ENCODE measurements at places on chromosomes 5 and 9.

DNA sequence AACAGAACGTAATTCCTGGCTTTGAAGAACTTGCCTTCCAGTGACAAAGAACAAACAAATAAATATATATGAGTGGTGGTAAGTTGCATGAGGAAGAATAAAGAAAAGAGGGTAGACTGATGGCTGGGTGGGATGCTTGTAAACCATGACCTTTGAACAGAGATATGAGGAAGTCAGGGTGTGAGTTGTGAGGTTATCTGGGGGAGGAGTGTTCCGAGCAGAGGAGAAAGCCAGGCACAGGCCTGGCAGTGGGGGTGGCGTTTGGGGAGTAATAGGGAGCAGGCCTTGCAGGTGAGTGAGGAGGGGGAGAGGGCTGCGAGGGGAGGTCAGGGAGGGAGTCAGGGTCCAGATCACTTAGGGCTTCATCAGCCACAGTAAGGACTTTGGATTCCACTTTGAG is 213.4 kb downstream of the PTTG1 start:
- no peak for DNase-seq

DNA sequence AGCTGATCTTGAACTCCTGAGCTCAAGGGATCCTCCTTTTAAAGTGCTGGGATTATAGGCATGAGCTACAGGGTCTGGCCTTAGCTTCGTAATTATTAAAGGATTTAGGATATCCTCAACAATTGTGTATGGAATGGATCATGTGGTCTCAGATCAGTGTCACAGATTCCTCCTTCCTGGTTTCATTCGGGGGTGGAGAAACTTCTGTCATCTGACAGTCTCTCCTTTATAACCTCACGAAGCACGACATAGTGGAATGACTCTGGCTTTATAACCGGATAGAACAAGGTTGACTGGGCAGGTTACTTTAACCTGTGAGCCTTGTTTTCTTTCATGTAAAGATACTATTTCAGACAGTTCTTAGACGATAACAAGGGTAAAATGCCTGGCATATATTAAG is 4.4 kb upstream of the GNG10 start:
- no peak for DNase-seq

- DNase-seq: no peak
Observed at GRCh38 chr9:21294904-21295538, 10.1 kb downstream of the IFNA5 start.

DNA sequence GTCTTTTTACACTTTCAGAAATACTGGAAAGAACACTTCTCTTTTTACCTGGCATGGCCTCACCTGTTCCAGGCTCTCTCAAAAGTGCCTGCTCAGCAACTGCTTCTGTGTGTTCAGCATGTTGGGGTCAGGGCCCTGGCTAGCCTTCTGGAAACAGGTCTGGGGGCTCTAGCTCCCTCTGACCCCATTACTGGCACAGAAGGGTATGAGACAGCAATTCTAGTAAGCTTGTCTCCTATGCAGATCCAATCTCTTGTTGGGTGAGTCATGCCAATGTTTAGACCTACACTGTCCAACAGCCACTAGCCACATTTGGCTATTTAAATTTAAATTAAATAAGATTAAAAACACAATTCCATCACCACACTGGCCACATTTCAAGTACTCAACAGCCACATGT is 80.8 kb downstream of the MAPKAP1 start:
- DNase-seq: no peak

DNA sequence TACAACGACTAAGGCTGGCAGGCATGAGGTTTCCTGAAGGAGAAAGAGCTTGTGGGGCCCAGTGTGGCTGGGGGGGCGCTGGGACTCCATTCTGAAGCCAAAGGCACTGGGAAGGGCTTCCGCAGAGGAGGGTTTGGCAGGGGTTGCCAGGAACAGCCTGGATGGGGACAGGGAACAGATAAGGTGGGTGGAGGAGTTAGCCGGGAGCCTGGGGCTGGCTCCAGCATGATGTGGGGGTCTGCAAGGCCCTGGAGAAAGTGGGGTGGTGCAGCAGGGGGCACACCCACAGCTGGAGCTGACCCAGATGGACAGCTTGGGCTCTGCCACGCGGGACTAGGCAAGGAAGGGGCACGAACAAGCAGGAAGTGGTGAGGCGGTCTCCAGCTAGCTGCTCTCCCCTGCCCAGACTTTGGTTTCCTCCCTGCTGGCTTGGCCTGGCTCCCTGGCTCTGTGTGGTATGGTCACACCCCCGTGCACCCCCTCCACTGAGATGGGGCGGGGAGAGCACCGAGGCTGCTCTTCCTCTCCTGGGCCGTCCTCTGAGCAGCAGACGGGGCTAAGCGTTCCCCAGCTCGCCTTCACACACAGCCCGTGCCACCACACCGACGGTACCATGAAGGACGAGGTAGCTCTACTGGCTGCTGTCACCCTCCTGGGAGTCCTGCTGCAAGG is at the start of gene LTC4S:
Gene LTC4S, plus strand, starts transcription at position 519 of the 672 bp plus-strand sequence. Its CDS starts 95 bp downstream, at position 614.
- DNase-seq: no peak

Measured in A549 (cell line).